ENCODE measurements at places on chromosomes 16 and 17.

- DNase-seq: no peak
Measured at GRCh38 chr17:74964988-74965622, 7.5 kb downstream of the HID1 start.

DNA sequence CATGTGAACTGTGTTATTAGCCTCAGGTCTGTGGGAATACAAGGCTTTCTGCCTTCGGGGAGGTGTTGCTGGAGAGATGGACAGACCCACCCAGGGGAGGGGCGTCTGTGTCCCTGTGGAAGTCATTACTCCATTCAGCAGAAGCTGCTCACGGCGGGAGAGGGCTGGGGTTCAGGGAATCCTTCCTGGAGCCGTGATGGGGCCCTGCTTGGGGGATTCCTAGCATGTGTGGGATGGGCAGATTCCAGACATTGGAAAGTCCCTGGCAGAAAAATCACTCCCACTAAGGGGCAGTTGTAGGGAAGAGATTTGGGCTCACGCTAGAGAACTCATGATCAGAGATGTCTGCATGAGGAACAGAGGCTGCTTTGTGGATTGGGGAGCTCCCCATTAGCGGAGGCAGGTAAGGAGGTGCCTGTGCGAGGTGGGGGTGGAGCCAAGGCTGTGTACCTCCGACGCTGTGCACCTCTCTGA lies 56.3 kb upstream of the IL34 start:
- DNase-seq: no peak

- peak; percentile 50 for DNase-seq
Measured at GRCh38 chr16:88957887-88958577, 19.0 kb downstream of the CBFA2T3 start.

- DNase-seq: no peak
Measured at GRCh38 chr16:54341892-54342776, 55.5 kb upstream of the IRX3 start.

GRCh38 chr16:67448580-67448979 lies 17.7 kb downstream of the HSD11B2 start:
- no peak for DNase-seq

DNA sequence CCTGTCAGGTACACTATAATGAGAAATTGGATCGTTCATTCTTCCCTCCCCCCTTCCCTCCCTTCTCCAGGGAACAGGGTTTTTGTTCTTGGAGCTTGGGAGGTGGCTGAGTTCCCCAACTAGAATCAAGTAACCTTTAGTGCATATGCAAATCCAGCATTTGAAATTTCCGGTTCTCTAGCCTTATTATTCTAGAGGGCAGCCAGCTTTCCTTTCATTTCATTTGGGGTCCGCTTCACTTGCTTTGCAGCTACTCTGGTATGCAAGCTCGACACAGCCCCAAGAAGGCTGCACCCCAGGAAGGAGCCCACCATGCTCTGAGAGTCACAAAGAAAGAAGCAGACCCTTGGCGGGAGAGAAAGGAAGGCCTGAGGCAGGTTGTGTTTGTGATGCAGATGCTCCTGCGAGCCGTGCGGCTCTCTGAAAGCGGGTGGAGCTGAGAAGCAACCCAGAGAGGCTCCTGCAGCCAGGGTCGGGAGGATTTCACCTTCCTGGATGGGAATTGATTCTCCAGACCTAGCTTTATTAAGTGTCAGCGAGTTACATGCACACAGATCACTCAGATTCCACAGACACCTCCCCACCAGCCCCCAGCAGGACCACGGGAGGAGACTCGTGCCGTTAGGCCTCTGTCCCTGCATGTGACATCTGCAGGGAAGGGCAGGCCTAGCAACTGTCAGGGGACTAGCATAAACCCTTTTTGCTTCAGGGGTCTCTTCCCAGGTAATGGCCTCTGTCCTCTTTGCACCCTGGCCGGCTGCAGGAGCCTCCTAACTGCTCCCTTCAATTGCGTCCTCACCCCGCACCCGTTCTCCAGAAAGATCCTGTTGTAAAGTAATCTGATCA lies 34.5 kb downstream of the PMM2 start:
- DNase-seq: no peak

- no peak for DNase-seq
Measured at GRCh38 chr17:47981462-47981861, 10.5 kb downstream of the CDK5RAP3 start.

DNA sequence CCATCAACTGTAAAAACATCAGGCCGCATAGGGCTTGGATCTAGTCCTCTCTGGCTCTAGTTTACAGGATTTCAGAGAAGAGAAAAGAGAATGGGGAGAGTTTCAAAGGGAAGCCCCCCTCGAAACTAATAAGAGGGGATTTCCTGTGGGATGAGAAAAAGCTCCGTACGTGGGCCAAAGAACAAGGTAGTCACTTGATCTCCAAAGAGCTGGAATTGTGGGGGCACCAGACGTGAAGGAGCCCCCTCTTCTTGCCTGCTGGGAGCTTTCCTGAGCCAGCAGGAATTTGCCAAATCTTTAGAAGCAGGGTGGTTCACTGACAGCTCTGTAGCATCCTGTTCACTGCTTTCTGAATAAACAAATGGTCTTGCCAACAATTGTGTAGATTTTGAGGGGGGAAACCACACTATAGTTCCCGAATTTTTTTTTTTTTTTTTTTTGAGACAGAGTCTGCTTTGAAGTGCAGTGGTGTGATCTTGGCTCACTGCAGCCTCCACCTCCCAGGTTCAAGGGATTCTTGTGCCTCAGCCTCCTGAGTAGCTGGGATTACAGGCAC lies 7.0 kb upstream of the TMIGD1 start:
- DNase-seq: no peak

DNA sequence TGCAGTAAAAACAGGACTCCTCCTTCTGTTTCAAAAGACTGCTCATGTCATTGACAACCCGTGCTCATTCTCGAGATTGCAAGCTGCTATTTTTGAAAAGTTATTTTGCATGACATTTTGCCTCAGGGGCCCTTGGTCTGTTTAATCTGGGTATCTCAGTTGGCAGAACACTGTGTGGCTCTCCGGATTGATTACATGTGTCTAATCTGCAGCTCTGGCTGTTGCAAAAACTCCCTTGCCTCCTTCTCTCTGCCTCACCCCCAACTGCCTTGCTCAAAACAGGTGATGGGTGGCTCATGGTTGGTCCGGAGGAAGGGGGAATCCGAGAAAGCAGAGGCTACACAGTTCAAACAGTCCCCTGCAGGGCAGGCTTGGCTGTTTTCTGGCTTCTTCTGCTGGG lies 25.3 kb downstream of the GINS3 start:
- no peak for DNase-seq

DNA sequence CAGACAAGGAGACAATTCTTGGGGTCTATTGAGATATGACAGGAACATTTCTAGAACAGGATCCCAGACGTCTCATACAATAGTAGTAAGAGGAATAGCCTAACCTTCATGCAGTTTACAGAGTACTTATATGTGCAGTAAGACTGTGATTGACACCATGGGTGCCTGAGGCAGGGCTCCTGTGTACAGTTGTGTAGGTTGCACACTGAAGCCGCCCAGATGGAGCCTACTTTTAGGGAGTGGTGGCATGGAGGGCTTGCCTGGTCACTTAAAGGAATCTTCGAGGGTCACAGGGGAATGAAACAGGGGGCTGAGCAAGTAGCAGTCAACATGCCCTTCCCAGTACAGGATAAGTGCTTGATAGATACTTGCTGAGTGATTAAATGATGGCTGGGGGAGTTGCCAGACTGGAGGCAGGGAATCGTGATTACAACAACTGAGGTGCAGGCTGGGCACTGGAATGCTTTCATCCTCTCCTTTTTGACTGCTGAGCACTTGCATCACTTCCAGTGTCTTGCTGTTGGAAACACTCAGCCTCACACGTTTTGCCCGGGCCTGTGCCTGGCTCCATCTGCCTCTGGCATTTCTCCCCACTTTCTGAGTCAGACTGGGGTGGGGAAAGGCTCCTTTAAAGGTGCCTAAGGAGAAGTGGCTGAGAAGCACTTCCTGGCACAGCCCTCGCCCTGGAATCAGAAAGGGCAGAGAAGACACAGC lies 71.0 kb downstream of the COPRS start:
- no peak for DNase-seq

- no peak for DNase-seq
Measured at GRCh38 chr16:777826-778225, 10.4 kb downstream of the RPUSD1 start.

DNA sequence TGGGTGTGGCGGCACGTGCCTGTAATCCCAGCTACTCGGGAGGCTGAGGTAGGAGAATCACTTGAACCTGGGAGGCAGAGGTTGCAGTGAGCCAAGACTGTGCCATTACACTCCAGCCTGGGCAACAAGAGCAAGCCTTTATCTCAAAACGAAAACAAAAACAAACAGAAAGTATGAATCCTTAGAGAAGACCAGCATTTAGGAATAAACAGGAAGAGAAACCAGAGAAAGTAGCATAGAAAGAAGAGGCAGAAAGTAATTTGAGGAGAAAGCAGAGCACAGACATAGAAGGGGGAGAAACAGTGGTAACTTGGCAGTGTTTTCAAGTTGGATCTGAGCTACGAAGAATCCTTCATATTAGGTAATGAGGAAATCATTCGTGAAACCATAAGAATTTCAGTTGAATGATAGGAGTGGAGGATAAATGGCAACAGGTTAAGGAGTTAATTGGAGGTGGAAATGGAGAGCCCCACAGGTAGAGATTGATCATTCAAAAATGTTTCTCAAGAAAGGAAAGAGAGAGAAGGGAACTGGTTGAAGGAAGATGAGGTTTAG lies 9.7 kb upstream of the CCL2 start:
- no peak for DNase-seq

DNA sequence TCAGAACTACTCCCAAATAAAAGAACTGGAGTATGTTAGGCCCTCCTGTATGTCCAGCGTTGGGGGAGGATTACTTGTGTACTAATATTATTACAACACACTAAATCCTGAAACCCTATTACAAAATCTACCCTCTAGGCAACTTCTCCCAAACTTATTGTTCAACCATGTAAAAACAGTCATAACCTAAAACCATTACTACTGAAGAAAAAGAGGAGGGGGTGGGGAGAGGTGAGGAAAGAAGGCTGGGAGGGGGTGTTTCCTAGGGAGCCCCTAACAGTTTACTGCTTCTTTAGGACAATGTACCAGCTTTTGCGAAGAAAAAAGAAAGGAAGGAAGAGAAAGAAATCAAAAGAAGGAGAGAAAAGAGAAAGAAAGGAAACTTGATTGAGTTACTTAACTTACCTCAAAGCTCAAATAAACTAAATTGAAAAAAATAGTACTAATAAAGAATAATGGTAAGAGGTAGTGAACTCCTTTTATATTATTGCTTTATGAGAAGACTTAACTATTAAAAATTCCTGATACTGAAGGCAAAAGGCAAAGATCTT lies 2.3 kb downstream of the SALL1 start:
- no peak for DNase-seq

DNA sequence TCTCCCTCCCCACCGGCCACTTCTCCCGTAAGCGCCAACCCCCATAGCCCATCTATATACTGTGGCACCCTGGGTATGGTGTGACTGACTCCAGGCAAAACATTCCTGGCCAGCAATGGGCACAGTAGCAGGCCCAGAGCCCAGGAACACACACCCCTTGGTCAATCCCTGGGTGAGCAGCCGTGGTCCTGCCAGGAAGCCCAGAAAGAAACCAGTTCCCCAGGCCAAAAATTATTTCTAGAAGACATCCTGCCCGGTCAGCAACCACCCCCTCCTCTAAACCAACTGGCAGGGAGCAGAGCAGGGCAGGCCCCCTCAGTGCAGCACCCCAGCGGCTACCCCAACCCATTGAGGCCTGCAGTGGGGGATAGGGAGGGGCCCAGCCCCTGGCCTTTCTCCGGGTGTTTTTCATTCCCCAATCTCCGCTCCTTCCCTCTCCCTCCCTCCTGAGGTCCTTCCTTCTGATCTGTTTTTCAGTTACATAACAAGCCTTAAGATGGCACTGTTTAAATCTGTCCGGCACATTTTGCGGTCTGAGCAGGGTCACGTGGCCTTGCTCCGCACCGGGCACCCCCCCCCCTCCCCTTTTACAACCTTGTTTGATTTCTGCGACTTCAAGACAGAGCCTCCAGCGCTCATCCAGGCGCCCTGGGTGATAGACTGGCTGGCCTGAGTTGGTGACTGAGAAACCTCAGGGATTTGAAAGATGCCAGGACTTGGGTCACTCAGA lies 2.0 kb downstream of the NPTX1 start:
- no peak for DNase-seq

DNA sequence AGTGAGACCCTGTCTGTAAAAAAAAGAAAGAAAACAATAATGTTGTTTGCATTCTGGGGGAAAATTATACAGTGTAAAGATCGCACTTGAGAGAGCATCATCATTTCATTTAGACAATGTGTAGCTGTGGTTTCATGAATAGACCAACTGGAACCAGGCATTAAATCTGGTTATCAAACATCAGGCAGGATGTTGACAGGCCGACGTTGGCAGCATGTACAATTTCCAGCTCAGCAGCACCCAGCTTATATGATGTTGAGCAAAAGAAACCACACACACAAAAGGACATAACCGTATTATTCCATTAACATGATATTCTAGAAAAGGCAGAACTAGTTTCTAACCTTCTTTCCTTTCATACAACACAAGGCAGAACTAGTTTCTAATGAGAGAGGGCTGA lies 5.8 kb downstream of the MARVELD3 start:
- DNase-seq: no peak

GRCh38 chr16:50575743-50576142 lies 27.5 kb downstream of the NKD1 start:
- no peak for DNase-seq

GRCh38 chr17:50035945-50036344 lies 20.0 kb upstream of the ITGA3 start:
- no peak for DNase-seq

DNA sequence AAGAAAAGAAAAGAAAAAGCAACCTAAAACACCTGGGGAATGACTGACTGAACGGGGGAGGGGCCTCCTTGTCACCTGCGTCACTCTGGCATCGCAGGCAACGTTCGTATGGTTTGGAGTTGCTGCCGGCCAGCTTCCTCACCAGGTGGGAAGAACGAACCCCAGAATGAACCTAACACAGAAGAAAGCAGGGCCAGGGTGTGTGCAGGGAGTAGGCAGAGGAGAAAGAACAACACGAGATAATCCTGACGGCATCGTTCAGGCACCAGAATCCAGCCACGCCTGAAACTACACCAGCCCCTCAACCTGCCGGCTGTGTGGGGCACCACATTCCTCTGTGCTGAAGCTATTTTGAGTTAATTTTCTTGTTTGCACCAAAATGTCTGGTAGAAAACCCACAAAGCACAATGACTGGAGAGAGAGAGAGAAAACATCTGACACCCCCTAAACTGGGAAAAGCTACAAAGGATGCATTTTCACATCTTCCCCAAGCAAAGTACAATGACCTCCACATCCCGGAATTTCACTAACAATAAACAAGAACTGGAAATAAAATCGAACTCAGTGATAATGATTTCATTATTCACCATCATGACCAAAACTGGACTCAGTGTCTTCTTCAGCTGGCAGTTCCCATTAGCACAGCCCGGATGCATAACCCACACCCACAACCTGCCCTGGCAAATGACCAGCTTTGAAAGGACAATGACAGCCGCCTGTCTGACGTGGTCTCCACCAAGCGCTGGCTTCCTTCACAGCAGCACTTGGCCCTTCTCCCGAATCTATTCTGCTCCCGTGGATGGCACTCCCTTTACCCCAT lies 23.6 kb downstream of the RAB40B start:
- DNase-seq: no peak

GRCh38 chr16:53822936-53823529 lies 119.1 kb downstream of the FTO start:
- no peak for DNase-seq
